ENCODE measurements at places on chromosomes 2 and 18.

GRCh38 chr2:107320881-107321280 lies 434.9 kb upstream of the ST6GAL2 start:
- DNase-seq: no peak

DNA sequence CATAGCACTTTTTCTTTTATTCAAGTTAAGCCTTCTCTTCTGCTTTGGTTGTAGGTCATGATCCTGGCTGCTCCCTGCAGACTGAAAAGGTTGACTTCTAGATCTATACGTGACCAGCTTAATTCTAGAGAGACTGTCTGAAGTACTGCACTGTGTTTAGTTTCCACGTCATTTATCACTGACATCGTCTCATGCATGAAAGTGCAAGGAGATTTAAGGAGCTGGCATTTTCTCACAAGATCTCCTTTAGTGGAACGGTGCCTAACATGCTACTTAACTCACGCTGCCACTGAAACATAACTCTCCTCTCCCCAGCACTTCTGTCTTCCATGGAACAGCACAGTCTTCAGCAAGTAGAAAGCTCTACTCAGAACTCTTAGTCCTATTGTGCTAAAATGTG lies 583.0 kb upstream of the KLHL29 start:
- no peak for DNase-seq

- no peak for DNase-seq
Measured at GRCh38 chr2:1830936-1831619, 86.8 kb upstream of the PXDN start.

DNA sequence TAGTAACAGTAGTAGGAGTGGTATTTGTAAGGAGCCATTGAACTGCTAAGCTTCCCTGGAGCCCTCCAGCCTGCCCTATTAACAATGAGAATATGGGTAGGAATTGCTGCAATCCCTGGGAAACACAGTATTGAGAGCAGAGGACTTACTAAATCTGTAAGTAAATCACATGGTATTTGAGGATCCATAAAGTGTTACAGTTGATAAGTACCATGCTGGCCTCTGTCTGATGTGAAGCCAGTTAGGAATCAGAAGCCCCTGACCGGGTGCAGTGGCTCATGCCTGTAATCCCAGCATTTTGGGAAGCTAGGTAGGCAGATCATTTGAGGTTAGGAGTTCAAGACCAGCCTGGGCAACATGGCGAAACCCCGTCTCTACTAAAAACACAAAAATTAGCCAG lies 224.6 kb downstream of the C1D start:
- no peak for DNase-seq

GRCh38 chr2:239593455-239593854 lies 192.6 kb upstream of the HDAC4 start:
- no peak for DNase-seq

- DNase-seq: no peak
Measured at GRCh38 chr2:134489732-134490384, 228.9 kb downstream of the TMEM163 start.

DNA sequence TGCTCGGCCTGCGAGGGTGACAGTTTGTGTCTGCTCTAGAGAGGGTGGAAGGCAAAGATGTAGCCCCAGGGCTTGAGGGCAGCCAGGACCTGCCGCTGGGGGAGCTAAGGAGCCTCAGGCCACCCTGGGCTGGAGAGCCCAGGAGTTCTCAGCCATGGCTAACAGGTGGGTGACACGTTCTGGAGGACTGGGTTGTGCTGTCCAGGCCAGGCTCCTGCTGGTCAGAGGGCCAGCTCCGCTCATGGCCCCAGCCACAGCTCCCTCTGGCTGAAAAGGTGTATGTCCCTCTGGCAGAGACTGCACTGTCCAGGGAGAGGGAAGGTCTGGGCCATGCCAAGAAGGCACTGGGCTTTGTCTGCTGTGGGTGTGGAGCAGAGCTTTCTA lies 19.2 kb downstream of the TMEM185B start:
- no peak for DNase-seq

All from occipital lobe (tissue), 3 donors.